Stomach (tissue), 19 donors: ENCODE measurements at places on chromosomes 3 and 15. TPM values are rescaled to one million over a fixed set of nuclear protein-coding genes. Genes with fewer than 3 reads are reported as not detected.
A peak's percentile ranks its signal among the peaks of the same experiment; 100 is the strongest.

GRCh38 chr3:183189641-183190040 lies 27.1 kb upstream of the LAMP3 start:
- H3K4me3 ChIP-seq, result no peak overlapping the region
- no peaks in the 10 kb centered on the region for H3K4me1 ChIP-seq
- no peak for DNase-seq
- no peaks in the 10 kb centered on the region for H3K36me3 ChIP-seq

- H3K27me3 ChIP-seq, result no peaks in the 10 kb centered on the region
- no peaks in the 10 kb centered on the region for H3K4me1 ChIP-seq
- no peaks in the 10 kb centered on the region for H3K36me3 ChIP-seq
- no peak overlapping the region for H3K27ac ChIP-seq
- DNase-seq, result no peak
- no peak overlapping the region for H3K4me3 ChIP-seq
These were observed 182.0 kb downstream of the STT3B start for GRCh38 chr3:31714495-31715280.

DNA sequence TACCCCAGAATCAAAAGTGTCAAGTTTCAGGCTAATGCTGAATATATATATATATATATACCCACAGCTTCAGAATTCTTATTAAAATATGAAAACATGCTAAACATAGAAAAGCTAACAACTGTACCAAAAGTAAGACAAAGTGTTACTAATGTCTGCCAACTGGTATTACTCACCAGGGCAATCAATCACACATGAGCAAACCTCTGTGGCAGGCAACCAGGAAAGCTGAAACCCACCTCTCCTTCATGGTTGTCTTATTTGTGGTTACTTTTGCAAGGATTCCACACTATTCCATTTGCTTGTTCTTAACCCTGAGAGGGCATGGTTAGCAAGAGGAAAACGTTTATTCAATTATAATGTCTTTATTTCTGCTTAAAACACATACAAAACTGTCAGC lies 512.3 kb upstream of the MDFIC2 start:
- no peak overlapping the region for H3K27ac ChIP-seq
- no peak overlapping the region for H3K4me3 ChIP-seq
- H3K4me1 ChIP-seq, result no peaks in the 10 kb centered on the region
- no peaks in the 10 kb centered on the region for H3K27me3 ChIP-seq
- H3K36me3 ChIP-seq, result no peaks in the 10 kb centered on the region

DNA sequence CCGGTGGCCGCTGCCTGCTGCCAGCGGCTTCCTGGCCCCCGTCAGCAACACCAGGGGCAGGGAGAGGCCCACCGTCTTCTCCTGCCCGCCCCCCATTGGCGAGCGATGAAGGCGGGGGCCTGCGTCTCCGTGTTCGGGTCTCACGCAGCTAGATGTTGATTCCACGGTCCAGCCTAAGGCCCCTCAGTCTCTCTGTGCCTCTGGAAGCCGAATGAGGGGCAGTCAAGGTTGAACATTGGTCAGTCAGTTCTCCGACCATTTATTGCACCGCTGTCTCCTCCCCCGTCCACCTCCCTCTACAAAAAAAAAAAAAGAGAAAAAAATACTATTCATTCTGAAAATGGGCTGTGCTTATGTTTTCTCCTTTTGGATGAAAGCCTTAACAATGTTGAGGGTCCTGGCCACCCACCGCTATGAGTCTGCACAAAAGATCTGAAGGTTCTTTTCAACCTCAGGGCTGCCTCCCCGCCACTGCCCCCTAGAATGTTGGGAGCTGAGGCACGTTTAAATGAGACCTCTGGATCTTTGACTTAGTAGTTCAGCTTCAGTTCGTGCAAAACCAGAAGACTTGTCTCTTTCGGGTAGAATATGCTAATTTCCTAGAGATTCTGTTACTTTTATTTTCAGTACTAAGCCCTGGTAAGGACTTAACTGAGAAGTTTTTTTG lies 736 bp downstream of the IREB2 start:
- no peak for DNase-seq
- H3K4me3 ChIP-seq, result peak overlapping the region; percentile 92
- H3K27ac ChIP-seq, result peak overlapping the region; percentile 97

DNA sequence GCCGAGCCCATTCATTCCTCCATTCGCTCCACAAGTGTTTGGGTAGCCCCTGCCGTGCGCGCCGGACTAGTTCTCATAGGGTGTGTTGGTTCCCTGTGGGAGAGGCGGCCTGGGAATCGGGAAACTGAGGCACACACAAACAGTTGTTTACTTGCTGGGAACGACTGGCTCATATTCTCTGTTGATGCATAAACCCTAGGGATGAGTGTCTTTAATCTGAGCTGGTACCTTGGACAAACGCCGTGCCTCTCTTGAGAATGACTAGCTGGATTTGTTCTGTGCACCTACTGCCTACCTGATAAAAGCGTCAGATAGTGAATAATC lies 737 bp downstream of the DNAJA4 start:
- DNase-seq, result no peak
- peak overlapping the region; percentile 71 for H3K27ac ChIP-seq

Gene CXCR6
- polyA plus RNA-seq, result 0.70 TPM

Gene GASK1A
- polyA plus RNA-seq, result 1.2 TPM
